ENCODE measurements at places on chromosomes 6 and 20.

DNA sequence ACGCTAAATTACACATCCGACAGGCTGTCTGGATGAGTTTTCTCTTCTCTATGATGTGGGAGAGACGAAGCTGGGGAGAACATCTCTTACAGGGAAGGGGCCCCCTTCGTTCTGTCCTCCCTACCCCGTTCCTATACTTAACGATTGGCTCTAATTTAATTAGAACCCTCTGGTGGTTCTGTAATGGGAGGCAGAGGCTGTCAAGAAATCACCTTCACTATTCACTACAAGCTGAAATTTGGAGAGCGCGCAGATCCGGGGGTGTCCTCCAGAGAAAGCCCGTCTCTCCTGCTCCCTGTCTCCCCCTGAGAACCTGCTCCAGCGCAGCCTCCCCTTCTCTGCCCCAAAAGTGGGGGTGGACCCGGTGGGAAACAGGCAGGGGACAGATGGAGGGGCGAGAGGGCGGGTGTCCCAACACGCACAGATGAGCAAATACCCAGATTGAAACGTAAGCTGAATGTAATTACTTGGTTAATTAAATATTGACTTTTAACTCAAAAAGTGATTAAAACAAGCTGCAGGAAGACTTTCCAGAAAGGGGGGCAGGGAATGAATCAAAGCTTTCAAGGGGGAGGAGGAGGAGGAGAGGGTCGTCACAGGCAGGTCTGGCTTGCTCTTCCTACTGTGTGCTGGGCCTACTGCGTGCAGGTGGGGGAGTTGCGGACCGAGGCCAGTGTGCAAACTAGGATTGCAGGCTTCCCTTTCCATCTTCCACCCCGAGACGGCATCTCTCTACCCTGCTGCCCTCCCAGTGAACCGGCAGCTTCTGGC lies 1.3 kb downstream of the SULF2 start:
- no peak for DNase-seq

- no peak for DNase-seq
Observed at GRCh38 chr20:25300496-25301170, 52.7 kb downstream of the PYGB start.

DNA sequence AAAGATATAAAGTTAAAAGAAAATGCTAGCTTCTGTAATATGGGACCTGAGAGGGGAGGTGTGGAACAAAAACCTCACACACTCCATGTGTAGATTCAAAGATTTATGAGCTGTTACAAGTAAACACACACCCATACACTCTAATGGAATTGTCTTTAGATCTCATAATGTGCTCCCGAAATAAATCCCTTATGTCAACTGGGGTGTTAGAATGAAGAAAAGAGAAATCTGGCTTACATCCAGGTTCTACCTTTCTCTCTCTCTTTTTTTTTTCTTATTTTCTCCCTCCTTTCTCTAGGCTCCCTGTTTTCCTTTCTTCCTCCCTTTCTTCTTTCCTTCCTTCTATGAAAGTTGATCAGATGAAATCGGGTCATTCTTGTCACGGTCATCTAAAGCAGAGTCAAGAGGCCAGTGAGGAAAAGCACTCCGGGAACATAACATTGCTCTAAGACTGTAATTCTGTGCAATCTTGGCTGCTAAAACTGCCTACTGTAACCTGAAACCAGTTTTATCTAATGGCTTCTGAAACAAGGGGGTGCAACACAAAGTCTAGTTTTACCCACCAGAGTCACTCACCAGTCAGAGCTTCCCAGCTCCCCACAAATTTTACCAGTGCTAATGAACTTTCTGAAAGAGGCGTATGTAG lies 68.3 kb upstream of the BTBD3 start:
- no peak for DNase-seq

DNA sequence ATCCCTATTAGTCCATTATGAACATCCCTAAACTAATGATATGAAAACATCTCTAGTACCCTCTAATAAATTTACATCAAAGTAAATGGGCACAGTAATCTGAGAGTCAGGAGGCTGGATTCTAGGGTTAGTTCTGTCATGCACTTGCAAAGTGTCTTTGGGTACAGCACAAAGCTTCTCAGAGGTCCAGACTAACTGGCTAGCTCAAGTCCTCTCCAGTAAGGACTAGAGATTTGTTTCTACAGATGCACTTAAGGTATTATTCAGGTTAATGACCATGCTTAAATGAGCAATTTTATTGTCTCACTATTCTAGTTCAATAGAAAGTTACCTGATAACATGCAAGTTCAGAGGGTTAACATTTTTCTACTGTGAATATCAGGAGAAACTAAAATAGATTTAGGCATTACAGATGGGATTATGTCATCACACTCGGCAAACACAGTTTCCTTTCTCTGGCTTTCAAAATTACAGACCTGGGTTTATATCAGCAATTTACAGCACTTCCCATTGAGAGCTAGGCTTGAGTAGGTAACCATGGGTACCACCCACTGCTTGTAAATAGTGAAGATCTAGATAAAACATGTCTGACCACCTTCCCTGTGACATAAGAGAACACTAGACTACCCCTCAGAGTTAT lies 402.9 kb upstream of the RUNX2 start:
- peak; percentile 16 for DNase-seq

GRCh38 chr6:100948381-100949133 lies 67.4 kb upstream of the ASCC3 start:
- no peak for DNase-seq

DNA sequence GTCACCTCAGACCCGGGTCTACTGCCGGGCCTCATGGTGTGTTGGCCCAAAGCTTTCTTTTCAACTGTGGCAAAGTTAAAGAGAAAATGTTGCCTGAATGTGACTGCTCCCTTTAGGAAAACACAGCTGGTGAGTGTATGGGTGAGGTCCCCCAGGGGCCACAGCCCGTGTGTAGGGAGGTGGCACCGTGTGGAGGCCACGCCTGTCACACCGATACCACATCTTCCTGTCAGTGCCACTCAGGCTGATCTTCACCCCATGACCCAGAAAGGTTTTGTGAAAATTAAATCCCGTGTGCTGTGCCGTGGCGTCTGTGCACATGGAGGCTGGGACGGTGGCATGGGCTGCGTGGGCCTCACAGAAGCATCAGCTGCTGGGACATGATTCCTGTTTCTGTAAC lies 10.7 kb upstream of the ADRM1 start:
- DNase-seq: no peak

DNA sequence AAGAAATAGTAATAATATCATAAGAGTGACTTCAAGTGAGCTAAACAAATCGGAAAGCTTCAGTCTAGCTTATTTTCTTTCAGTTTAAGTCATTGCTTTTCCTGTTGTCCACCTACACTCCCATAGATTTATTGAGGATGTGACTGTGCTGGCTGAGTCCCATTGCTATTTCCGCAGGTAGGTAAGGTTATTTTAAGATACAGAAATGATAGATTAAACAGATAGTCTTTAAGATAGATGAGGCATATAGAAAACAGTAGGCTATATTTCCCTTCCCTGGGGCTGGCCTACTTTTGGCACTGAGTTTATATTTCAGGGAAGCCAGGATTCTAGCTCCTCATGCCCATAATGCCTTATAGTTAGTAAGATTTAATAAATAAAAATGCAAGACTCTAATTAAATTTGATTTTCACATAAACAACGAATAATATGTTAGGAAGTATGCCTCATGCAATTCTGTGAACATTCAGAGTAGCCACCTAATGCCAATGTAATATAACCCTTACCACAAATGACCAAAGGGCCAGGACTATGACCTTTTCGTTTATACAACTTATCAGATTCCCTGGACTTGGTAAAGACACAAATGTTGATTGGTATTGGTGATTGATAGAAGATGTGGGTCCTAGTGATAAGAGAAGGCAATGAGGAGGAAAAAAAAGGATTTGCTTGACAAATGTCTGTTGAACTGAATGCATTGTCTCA lies 1079.3 kb downstream of the EPHA7 start:
- DNase-seq: no peak

All from GM04504 (cell line).